Sciatic nerve (tissue), 2 donors: ENCODE measurements at places on chromosomes 4 and X. TPM values are rescaled to one million over a fixed set of nuclear protein-coding genes. Genes with fewer than 3 reads are reported as not detected.

The MAGEA1 gene
- not detected for total RNA-seq

DNA sequence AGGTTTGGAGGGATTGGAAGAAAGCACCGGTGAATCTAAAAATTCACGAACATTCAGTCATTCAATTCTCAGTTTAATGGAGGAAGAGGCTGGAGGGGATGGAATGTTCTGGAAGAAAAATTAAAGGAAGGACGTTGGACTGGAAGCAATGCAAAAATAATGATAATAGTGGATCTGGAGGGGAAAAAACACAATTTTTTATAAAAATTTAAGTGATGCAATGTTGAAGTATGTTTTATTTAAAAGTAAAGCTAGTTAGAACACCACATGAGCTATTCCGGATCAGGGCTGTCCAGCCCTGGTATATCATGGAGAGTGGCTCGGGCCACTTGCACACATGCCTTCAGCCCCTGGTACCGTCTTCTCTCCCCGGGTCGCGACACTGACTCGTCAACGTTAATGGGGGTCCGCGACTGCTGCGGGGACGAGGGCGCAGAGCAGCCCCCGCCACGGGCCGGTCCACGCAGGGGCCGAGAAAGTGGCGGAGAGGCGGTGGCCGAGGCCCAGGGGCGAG lies 204.6 kb downstream of the TENM3 start:
- DNase-seq: no peak

The VEGFD gene
- total RNA-seq: 4.6 TPM

- no peak for DNase-seq
Observed at GRCh38 chr4:110364911-110365520, 110.9 kb upstream of the ENPEP start.
